NCI-H2081 treated with DMSO at 0.1 percent for 48 hours (cell line): ENCODE measurements at places on chromosomes 7 and 10.

- no peak for DNase-seq
Observed at GRCh38 chr10:96344178-96344577, 14.6 kb downstream of the OPALIN start.

- no peak for DNase-seq
Observed at GRCh38 chr10:10596256-10596655, 421.4 kb upstream of the CELF2 start.

- no peak for DNase-seq
Observed at GRCh38 chr10:10630281-10630680, 387.4 kb upstream of the CELF2 start.

DNA sequence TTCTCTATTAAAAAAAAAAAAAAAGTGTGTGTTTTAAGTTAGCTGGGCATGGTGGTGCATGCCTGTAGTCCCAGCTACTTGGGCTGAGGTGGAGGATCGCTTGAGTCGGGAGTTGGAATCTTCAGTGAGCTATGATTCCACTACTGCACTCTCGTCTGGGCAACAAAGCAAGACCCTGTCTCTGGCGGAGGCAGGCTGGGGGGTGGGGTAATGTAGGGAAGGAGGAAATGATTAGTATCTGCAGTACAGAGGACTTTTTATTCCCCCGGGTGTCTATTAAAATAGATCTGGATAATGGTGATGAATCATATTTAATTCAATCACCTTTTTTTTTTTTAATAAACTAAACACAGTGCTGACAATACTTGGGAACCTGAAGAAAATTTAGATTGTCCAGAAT, 6.5 kb downstream of the CBX3 start:
- DNase-seq, result no peak

- no peak for DNase-seq
Observed at GRCh38 chr7:123797673-123798531, 47.1 kb upstream of the HYAL4 start.

- DNase-seq, result no peak
Observed at GRCh38 chr7:156014808-156015207, 202.5 kb upstream of the SHH start.

DNA sequence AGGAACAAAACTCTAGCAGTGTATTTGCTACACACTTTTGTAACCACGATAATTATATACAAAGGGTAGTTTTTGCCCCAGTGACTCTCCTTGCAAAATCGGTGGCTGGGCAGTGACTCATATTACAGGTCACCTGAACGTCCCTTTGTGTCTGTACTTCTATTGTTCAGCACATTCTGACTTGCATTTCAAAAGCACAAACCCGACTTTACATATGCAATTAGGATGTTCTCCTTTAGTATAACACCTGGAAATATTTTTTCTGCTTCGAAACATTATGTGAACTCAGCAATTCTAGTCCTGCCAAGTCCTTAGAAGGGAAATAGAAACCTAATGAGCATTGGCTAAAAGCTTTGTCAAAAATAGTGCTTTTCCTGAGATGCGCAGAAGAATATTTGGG, 6.0 kb downstream of the PRR15 start:
- DNase-seq, result no peak

GRCh38 chr10:18005781-18006456, 54.2 kb downstream of the SLC39A12 start:
- DNase-seq, result no peak

DNA sequence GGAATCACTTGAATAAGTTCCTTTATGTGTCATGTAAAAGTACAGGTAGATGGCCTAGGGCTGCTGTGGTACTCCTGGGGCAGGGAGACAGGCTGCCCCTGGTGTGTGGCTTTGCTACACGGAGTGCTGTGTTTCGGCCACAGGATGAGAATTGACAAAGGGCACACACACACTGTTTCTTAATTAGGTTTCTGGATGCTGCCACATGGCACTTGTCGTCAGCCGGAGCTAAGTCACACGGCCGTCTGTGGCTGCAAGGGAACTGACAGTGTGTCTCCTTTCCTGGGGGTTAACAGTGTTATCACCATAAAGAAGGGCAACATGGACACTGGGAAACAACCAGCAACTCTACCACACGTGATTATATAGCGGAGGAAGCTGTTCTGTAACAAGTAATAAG, 55.7 kb upstream of the CREB5 start:
- no peak for DNase-seq

- DNase-seq, result no peak
Observed at GRCh38 chr10:97812696-97813095, 36.9 kb upstream of the GOLGA7B start.

DNA sequence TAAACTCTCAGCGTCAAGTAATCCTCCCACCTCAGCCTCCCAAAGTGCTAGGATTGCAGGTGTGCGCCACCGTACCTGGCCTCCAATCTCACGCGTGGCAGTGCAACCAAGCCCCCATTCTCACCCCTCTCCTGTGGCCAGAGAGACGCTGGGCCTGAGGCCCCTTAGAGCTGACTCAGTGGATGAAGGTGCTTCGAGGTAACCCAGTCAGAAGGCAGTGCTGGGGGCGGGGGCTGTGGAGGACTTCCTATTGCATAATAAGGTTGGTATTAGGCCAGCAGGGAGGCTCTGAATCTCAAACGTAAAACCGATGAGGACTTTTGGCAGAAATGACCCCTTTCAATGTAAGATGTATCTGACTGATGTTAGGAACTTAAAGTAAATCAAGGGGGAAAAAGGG, 229.3 kb downstream of the USP6NL start:
- no peak for DNase-seq

DNA sequence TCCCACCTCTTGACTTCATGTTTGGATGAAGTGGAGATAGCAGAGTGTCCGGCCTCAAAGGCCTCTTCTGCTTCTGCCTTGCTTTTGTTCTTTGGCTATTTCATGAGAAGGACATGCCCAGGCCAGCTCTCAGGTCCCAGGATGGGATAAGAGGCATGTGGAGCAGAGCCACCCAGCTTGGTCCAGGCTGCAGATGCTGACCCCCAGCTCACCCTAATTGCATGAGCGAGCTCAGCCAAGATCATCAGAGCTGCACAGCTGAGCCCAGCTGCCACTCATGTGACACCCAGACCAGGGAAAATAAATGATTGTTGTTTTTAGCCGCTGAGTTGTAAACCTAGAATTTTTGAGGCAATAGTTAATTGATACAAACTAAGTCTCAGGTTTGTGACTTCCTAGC, 230.0 kb downstream of the PHF14 start:
- no peak for DNase-seq

GRCh38 chr10:82653244-82654155, 778.5 kb downstream of the NRG3 start:
- no peak for DNase-seq

GRCh38 chr7:93632371-93632770, 57.8 kb upstream of the CALCR start:
- DNase-seq, result no peak

DNA sequence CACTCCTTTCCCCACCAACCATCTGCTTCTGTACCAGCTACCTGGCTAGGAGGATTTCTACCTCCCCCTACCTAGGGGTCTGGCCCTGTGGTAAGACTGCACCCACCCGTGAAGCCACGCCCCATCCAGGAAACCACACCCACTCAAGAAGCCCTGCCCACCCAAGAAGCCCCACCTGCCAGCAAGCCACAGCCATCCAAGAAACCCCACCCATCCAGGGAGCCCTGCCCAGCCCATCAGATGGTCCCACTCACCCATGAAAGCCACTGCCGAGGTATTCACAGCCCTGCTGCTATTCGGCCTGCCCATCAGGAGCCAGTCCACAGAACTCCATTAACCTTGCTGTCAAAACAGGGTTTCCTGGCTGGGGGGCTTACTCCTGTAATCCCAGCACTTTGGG, 15.6 kb upstream of the MUC3A start:
- no peak for DNase-seq

DNA sequence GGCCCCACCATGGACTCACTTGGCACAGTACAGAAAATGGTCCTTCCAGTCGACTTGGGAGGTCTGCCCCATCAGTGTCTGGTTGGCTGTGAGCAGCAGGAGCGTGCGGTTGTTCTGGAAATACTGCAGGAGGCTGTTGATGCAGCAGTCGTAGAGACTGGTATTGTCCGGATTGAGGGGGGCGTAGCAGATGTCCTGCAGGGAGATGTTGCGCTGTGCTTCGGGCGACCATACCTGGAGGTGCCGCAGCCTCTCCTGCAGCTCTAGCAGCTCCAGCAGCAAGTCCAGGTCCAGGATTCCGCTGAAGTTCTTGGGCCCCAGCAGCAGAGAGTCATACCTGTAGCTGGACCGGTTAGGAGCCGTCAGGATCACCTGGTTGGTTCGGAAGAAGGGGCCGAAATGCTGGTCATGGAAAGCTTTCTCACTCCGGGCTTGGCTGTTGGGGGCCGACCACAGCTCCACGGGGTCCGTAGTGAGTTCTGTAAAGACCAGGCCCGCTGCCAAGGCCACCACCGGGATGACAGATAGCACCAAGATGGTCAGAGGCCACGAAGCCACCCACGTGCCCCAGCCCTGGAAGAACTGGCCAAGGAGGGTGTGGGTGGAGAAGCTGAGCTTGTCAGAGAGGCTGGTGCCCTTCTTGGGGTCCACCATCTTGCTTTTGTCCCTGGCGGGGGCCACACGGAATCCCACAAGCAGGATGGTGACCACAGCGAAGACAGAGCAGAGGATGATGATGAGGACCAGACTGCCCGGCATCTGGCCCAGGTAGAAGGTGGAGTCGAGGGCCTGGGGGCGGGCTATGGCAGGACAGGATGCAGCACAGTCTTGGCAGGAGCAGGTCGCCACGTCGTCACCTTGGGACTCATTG, 2.1 kb downstream of the NPC1L1 start:
- no peak for DNase-seq

DNA sequence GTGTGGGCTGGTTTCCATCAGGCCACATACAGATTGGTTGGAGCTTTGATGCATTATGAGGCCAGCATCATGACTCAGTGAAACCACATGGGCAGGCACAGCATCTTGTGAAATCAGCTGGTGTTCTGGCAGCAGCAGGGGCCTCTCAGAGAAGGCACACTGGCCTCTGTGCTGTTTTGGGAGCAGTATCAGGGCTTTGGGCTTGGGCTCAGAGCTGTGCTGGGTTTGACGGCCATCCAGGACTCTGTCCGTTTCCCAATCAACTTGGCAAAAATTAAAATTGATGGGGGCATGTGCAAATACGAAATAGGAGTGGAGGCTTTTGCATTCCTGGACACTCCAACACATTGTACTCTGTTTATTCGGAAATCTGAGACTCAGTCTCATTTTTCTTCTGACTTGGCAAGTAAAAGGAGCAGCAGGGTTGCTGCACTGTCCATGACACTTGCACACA, 190.9 kb downstream of the BMPER start:
- DNase-seq, result no peak

- no peak for DNase-seq
Observed at GRCh38 chr10:15745751-15746150, 26.0 kb upstream of the ITGA8 start.

GRCh38 chr7:47714669-47715607, 133.0 kb upstream of the TNS3 start:
- DNase-seq, result no peak

GRCh38 chr7:29801929-29802328, 4.4 kb upstream of the WIPF3 start:
- no peak for DNase-seq

DNA sequence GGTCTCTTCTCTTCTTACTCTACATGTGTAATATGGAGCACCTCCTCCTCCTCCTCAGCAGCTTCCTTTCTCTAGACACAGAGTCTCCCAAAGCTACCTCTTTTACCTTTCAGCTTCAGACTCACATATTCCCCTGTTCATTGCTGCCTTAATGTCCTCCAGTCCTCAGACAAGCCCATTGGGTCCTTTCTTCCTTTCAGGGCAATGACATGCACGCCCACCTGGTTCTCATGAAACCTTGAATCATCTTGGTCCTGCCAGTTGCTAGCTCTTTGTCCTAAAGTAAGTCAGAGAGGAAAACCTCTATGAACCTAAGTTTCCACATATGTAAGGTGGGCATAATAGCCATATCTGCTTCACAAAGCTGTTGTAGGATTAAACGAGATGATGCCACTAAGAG, 227.0 kb downstream of the RPS24 start:
- DNase-seq, result no peak

GRCh38 chr7:129793506-129794310, 159.1 kb downstream of the UBE2H start:
- DNase-seq, result no peak

GRCh38 chr10:69901022-69901421, 99.3 kb downstream of the COL13A1 start:
- no peak for DNase-seq

GRCh38 chr7:151707757-151708156, 169.2 kb downstream of the PRKAG2 start:
- DNase-seq, result no peak

GRCh38 chr7:124856299-124856888, 73.2 kb downstream of the POT1 start:
- peak; percentile 31 for DNase-seq

DNA sequence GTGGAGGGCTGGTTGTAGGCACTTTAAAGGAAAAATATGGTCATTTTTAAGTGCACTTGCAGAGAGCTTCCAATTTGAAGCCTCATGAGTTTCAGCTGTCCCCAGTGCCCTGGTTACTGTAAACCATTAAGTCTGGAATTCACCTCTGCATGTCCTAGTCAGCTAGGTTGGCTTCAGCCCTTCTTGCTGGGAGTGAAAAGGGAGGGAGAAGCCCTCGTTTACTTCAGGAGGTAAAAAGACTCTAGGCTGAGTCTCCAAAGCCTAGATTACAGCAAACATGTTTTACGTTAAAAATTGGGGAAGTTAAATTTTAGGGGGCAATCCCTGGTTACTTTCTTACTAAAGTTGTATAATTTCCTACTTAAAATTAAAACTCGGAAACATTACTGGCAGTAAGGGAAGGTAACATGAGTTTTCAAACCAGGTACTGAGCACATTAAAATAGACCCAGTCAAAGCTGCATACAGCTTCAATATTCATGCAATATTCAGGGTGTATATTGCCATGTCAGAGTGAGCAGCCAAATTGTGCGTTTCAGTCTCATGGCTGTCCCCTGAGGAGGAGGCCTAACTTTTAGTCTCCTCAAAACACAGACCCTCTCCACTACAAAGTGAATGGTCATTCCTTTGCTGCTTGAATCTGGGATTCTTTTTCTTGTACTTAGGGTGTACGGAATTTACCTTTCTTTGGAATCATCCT, 156.7 kb downstream of the PRKG1 start:
- DNase-seq, result no peak

DNA sequence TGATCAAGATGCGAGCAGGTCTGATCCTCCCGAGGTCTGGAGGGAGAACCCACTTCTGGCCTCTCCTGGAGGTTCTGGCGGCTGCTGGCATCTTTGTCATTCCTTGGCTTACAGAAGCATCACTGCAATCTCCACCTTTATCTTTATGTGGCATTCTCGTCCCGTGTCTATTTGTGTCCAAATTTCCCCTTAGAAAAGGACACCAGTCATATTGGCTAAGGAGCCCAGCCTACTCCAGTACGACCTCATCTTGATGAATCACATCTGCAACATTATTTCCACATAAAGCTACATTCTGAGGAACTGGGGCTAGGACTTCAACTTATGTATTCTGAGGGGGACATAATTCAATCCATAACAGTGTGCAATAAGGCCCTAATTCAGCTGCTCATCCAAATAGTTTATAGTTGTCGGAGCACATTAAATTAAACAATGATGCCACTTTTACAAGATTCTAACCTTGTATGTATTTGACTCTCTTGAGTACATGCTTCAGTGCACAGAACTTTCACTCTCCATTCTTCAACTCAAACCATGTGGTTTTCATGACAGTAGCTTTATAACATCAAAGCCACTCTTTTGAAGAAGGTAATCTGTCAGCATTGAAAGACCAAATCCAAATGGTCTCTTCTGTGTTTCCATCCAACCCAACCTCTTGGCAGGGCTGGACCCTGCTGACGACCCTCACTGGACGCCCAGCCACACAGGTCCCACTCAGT, 86.2 kb upstream of the DDC start:
- DNase-seq, result no peak

- DNase-seq, result no peak
Observed at GRCh38 chr10:77909749-77910375, 16.7 kb downstream of the DLG5 start.
